ENCODE measurements at places on chromosomes 7 and 10. TPM values are rescaled to one million over a fixed set of nuclear protein-coding genes. Genes with fewer than 3 reads are reported as not detected.

Gene ITPRID1
- 1.2 TPM for total RNA-seq

Gene AKR1C3
- 2.4 TPM for total RNA-seq

Gene CRHR2
- 0.41 TPM for total RNA-seq

Gene ABCC2
- total RNA-seq = 0.41 TPM

GRCh38 chr10:21771219-21771618 is 232.3 kb downstream of the DNAJC1 start:
- DNase-seq = no peak

DNA sequence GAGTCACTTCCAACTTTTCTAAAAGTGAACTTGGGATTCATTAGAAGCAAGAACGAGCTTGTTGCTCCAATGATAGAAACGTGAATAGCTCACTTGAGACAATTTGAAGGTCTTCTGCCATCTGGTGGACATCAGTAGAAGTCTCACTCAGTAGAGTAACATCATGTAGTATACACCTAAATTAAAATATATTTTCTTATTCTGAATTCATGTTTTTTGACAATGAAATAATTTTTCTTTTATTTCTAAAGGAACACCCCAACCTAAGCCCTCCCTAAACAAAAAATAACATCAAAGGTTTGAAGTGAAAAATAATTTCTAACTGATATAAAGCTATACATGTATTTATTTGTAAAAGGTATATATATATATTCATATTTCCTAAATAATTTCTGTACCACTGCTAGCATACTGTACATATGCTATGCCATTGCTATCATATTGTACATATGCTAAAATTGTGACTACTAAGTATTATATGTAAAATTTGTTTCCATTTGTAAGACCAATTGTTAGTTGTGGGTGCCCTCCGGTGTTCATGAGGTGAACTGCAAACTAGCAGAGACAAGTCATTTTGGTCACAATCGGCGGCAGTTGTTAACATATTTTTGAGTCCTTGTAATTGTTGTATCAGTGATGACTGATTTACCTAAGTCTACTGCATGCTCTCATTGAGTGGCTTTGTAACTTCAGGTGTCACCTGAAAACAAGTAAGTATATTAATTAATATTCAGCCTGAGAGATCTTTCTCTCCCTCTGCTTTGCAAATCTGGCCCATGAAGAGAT is 121.9 kb downstream of the PTPRZ1 start:
- DNase-seq = peak; percentile 21

DNA sequence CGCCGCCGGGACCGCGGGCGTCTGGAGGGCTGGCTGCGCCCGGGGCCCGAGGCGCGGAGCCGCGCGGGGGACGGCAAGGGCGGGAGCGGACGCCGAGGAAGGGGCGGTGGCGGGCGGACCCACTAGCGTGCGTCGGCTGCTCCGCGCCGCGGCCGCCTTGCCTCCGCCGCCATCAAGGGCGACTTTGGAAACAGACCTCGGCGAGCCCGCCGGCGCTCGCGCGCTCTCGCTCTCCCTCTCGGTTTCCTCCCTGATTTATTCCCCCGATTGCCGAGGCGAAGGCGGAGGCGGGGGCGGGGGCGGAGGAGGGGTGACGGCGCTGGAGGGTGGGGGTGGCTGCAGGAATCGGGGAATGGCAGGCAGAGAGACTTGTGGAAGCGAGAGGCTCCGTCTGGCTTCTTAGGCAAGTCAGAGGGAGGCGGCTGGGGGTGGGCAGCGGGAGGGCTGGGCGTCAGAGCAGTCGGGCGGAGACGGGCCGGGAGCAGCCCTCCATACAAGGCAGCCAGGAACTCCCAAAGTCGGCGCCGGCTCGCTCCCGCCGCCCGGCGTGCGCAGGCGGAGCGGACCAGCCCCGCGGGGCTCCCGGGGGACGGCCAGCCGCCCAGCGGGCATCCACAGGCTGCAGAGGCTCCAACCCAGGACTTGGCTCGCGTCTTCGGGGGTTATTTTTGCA is at the start of gene CACNA2D1:
Gene CACNA2D1 (minus strand): TSS at position 231 of the 673 bp plus-strand sequence.
- DNase-seq = peak; percentile 80

- DNase-seq = no peak
These were observed 597.8 kb upstream of the MGMT start for GRCh38 chr10:128869101-128869749.

DNA sequence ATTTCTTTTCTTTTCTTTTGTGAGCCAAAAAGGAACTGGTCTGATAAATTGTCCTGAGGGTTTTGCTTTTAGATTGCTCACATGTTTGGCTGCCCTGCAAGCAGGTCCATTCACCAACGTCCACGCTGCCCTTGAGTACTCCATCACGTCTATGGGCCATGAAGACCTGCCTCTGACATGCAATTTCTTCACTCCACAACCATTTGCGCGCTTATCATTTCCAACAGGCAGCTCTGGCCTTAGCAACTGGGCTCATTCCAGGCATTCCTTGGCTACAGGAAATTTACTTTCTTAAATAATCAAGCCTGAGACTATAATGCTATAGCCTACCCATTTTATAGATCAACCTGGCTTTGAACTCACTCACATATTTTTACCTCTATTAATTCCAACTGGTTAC is 408.3 kb upstream of the C7orf33 start:
- DNase-seq = no peak

- DNase-seq = no peak
These were observed 108.0 kb downstream of the SPAG6 start for GRCh38 chr10:22453320-22453719.

- DNase-seq = no peak
These were observed 104.7 kb upstream of the IKZF1 start for GRCh38 chr7:50199824-50200223.

DNA sequence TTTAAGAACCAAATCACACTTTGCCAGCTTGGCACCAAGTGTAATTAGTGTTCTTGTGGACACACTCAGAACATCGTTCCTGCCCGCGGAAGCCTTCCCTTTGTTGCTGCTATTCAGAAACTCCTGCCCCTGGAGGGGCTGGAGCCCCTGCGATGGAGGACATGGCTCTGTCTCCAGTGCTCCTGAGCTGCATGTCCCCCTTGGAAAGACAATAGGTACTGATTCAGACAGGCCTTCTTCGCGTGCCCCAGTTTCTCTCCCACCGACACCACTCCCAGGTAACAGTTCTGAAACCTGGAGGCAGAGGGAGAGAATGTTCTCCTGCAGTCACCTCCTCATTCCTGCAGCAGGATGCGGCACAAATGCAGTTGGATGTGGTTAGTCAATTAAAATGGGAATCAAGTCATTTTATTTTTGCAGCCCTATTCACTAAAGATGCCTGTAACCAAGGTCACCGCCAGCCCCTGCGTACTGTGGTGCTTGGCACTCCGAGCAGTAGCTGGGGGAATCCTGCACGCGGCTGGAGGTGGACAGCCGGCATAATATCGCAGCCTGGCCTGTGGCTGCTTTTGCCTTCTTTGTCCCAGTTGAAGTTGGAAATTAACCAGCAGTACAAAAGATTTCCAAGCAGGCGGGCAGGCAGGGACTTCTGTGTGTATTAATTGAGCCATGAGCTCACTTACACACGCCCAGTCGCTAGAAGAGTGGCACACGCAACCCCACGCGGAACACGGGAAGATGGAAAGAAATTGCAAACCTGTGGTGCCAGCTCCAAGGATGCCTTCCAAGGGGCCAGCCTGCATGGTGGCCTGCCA is 205.7 kb downstream of the EBF3 start:
- no peak for DNase-seq

- no peak for DNase-seq
These were observed 19.8 kb upstream of the C10orf67 start for GRCh38 chr10:23364378-23364777.

GRCh38 chr10:26468700-26469099 is 30.6 kb downstream of the APBB1IP start:
- no peak for DNase-seq
